ENCODE measurements at places on chromosomes 1 and 21.

DNA sequence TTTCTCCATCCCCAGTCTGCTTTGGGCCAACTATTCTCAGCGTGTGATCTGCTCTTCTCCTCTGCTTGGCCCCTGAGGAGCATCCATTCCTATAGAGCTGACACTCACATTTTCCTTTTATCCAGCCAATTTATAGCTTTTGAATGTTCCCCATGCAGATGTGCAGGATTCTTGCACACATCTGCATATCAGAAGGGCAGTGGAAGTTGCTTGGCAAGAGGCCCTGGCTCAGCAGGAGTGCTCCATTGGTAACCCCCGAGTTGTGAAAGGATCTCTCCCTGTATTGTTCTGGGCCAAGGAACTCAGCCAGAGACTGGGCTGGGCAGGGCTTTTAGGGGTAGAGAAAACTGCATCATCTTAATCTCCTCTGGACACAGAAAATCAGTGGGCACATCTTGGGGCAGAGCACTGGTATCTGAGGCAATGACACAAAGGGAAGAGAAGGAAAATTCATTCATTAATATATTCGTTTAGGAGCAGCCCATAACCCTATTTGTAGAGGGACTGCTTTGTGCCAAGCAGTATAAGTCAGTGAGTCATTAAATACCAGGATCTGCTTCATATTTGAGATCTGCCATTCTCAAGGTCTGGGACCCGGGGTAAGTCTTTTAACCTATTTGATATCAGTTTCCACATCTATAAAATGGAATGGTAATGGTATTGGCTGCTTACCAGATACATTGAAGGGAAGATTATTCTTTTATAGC, 31.0 kb upstream of the BEND5 start:
- H3K4me3 ChIP-seq, result no peak overlapping the region
- no peaks in the 10 kb centered on the region for H3K36me3 ChIP-seq
- H3K4me1 ChIP-seq, result no peaks in the 10 kb centered on the region
- H3K27me3 ChIP-seq, result no peaks in the 10 kb centered on the region
- DNase-seq, result no peak
- no peak overlapping the region for H3K27ac ChIP-seq

GRCh38 chr1:37237948-37238347, 203.6 kb upstream of the GRIK3 start:
- no peak for DNase-seq
- peaks cover 2% of the 10 kb centered on the region for H3K27me3 ChIP-seq
- no peaks in the 10 kb centered on the region for H3K4me1 ChIP-seq
- H3K27ac ChIP-seq, result no peak overlapping the region
- no peak overlapping the region for H3K4me3 ChIP-seq
- H3K36me3 ChIP-seq, result no peaks in the 10 kb centered on the region

DNA sequence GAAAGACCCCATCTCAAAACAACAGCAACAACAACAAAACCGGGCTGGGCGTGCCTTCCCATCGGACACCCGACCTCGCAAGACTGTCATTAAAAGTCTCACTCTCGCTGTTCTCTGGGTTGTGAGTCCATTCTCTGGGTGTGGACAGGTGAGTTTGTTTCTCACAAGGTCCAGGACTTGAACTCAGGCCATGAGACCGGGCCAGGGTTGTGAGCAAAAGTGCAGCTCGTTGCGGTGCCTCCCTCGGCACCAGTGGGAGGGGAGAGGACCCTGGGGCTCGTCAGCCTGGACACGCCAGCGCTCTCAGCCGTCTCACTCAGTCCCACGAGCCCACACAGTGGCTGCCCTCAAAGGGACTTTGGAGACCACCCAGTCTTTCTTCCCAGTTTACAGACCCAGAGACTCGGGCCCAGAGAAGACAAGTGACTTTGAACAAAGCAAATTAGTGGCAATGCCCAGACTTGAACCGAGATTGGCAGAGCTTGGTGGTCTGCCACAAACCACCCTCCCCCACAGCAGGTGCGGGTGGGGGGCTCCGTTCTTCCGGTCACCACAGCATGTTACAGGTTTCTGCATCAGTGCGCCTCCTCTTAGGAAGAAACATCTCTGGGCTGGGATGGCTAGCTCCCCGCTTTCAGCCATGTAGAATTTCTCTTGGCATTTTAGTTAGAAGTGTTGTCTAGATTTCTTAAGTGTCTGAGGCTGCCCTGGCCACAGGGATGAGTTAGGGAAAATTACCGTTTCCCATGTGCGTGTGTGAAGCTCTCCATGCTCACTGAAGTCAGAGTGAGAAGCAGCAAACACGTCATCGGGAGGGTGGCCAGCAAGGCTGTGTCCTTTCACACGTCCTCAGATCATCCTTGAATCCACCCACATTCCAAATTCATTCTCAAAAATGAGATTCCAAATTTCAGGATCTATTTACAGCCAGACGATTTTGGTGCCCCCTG, 28.3 kb downstream of the LRRC3 start:
- DNase-seq, result no peak
- no peaks in the 10 kb centered on the region for H3K36me3 ChIP-seq
- no peak overlapping the region for H3K27ac ChIP-seq
- H3K4me3 ChIP-seq, result no peak overlapping the region
- H3K27me3 ChIP-seq, result no peaks in the 10 kb centered on the region

DNA sequence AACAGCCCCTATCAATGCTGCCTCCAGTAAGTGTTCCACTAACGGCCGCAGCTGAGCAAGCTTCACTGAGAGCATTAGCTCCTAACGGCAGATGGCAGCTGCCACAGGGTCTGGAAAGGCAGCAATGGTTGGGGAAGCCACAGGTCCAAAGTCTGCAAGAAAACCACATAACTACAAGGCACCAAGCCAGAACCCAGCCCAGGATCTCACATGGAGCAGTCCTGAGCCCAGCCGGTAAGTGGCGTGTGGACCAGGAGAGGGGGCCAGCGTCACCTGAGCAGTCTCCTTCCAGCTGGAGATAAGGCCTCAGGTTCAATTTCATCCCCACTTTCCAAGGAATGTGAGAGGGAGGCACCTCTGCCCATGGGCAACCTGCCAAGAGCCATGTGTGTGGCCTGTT, 13.2 kb downstream of the SYT2 start:
- H3K4me1 ChIP-seq, result no peaks in the 10 kb centered on the region
- DNase-seq, result no peak
- no peak overlapping the region for H3K27ac ChIP-seq
- H3K4me3 ChIP-seq, result no peak overlapping the region

DNA sequence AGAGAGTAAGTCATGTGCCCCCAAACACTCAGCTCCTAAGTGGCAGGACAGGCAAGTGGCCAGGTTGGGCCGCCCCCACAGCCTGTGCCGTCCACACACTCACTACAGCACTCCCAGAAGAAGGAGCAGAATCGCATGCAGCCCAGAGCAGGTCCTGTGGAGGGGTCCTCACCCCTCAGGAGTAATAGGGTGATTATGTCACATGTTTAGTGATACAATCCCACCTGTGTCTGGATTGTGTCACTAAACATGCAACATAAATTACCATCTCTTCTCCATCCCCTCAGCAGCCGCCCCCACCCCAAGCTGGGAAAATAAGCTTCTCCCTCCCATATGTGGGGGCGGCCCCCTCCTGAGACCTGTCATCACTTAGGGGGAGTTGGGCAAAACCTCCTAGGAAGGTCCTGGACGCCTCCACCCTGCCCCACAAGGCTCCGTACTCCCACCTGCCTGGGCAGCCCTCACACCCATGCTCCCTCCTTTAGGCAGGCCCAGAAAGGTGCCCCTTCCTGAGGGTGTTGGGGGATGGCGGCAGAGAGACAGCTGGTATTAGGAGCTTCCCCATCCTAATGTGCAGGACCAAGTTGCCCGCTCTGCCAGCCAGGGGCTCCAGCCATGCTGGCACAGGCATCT, 56.9 kb downstream of the STUM start:
- no peak for DNase-seq
- H3K36me3 ChIP-seq, result no peaks in the 10 kb centered on the region
- H3K27me3 ChIP-seq, result peaks cover 8% of the 10 kb centered on the region
- H3K4me3 ChIP-seq, result no peak overlapping the region
- no peaks in the 10 kb centered on the region for H3K4me1 ChIP-seq

GRCh38 chr1:223082914-223083313, 60.1 kb downstream of the TLR5 start:
- no peak overlapping the region for H3K4me3 ChIP-seq
- no peak for DNase-seq
- H3K36me3 ChIP-seq, result no peaks in the 10 kb centered on the region
- H3K27ac ChIP-seq, result no peak overlapping the region
- H3K4me1 ChIP-seq, result peaks cover 32% of the 10 kb centered on the region
- H3K27me3 ChIP-seq, result no peaks in the 10 kb centered on the region

GRCh38 chr1:38111589-38111988, 65.0 kb upstream of the POU3F1 start:
- H3K4me1 ChIP-seq, result no peaks in the 10 kb centered on the region
- H3K4me3 ChIP-seq, result no peak overlapping the region
- H3K36me3 ChIP-seq, result no peaks in the 10 kb centered on the region
- no peaks in the 10 kb centered on the region for H3K27me3 ChIP-seq
- no peak overlapping the region for H3K27ac ChIP-seq
